ENCODE measurements at places on chromosomes 1 and 21.

DNA sequence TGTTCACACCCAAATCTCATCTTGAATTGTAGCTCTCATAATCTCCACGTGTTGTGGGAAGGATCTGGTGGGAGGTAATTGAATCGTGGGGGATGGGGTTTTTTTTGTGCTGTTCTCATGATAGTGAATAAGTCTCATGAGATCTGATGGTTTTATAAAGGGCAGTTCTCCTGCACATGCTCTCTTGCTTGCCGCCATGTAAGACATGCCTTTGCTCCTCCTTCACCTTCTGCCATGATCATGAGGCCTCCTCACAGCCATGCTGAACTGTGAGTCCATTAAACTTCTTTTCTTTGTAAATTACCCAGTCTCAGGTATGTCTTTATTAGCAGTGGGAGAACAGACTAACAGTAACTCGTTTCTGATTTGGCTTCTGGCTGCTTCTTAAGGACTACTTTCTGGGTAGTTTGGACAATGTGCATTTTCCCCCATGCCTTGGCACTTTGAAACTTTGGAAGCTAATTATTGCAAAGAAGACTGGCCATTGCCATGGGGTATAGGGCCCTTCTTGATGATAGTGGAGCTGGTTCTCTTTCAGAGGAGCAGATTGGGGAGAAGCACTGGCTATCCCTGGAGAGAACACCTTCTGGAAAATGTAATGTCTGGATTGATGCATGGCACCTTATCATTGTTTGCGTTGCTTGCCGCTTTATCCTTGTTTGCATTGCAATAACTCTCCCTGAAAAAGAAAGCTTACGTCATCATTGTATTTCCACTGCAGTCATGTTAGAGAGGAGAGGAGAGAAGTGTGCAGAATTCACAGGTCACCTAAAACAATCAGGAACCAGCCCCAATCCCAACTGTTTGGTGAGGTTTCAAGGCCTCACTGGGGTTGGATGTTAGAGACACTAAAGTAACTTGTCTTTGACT is 5.9 kb downstream of the CNIH3 start:
- DNase-seq = no peak

GRCh38 chr1:29785554-29785953 is 549.2 kb downstream of the PTPRU start:
- DNase-seq = no peak

- no peak for DNase-seq
Measured at GRCh38 chr1:4115191-4115900, 215.3 kb upstream of the C1orf174 start.

DNA sequence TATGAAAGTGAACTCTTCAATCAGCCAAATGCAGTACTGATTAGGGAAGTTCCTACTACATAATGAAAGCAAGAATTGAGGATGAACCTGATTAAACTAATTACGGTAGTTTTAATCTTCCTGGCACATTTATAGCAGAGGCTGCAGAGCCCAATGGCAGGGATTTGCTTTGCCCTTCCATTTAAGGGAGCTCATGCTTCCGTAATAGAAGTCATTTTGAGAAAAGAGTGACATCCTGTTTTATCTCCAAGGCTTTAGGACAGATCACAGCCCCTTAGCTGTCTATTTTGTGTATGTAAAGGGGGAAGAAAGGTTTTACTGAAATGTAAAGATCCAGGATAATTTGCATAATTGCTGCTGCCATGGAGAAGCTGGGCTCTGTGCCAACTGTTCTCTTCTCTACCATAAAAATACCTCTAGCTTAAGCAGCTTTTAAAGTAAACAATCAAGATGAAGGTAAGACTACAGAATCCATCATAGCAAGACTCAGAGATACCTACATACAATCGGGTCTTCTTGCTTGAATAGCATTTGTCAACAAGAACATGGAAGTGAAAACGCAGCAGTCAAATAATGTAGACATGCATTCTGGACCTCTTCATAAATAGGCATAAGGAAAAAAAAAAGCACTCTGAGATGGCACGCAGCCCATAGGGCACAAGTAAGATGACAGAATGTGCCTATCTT is 62.5 kb downstream of the ASH1L start:
- DNase-seq = no peak

DNA sequence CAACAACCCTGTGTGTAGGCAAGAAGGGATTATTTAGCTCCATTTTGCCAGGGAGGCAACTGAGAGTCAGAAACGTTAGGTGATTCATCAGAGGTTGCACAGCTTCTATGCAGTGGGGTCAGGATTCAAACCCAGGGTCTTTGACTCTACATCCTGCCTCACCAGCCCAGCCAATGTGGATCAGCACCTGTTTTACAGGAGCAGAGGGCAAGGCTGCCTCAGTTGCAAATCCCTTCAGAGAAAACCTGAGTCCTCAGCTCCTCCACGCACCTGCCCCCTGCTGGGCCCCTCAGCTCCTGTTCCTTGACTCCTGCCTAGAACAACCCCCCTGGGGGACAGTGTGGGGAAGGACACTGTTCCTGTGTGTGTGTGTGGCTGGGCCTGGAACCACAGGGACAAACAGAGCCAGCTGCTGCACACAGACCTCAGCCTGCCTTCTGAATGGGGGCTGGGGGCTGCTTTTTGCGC is 61.6 kb downstream of the LRRN2 start:
- no peak for DNase-seq

DNA sequence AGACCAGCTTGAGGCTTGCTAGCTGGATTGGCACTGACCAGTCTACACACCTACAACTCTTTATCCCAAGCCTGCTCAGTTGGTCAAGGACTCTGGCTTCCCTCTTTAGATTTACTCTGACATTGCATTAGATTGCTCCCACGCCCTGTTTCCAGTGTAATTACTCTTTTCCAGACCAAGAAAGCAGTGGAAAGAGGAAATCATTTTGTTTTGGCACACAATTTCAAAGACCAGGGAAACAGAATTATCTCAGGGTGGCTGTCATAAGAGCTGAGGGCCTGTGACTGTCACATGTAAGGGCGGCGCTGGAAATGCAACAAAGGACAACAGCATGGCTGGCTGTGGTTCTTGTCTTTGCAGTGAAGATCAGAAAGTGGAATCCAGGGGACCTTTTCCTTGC is 302.7 kb downstream of the HHAT start:
- no peak for DNase-seq

DNA sequence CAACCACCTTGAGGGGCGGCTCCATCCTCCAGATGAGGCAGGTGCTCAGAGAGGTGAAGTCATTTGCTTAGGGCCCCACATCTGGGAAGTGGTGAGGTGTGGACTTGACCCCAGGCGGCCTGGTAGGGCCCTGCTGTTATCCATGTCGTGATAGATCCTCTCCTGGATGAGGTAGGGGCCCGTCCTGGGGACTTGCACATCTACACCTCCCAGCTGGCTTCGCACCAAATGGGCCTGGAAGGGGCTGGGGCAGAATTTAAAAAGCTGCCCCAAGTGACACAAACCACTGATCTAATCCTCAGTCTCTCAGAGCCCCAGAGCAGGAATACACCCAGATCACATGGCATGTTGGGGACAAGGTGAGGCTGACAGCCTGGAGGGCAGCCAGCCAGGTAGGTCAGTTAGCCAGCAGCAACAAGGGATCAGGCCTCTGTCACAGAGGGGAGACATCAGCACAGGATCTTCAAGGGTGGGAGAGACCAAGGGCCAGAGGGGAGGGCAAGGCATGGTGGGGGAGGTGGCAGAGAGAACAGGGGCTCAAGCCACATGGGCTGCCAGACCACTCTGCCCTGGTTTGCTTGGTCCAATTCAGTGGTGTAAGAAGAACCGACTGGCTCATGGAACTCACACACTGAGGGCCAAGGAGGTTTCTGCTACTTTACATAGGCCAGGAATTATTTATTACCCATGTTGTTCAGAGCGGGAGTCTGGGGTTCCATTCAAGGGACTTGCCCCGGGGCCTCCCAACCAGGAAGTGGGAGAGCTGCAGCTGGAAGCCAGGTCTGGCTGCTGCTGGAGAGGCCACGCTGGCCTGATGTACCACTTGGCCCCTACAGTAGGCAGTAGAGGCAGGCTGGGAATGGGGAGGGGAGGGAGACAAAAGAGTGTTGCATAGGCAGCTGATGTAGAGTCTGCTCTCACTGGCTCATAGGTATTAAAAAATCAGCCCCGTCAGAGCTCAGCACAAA is 12.1 kb downstream of the LRP8 start:
- DNase-seq = no peak

DNA sequence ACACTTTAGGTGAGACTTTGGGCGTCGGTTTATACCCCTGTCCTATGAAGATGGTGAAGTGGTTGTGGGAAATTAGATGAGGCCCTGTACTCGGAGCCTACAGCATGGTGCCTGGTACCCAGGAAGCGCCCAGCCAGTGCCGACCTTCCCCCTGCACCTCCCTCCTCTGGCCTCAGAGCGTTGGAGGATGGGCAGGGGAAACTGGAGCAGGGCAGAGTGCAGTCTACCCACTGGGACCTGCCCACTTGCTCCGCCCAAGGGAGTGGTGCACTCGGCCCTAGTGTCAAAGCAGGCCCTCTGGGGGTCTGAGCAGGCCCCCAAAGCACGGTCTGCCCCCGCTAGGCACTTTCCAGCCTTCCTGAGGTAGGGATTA is 13.0 kb upstream of the TTC22 start:
- no peak for DNase-seq
